ENCODE measurements at places on chromosomes 16 and 17. TPM values are rescaled to one million over a fixed set of nuclear protein-coding genes. Genes with fewer than 3 reads are reported as not detected.

DNA sequence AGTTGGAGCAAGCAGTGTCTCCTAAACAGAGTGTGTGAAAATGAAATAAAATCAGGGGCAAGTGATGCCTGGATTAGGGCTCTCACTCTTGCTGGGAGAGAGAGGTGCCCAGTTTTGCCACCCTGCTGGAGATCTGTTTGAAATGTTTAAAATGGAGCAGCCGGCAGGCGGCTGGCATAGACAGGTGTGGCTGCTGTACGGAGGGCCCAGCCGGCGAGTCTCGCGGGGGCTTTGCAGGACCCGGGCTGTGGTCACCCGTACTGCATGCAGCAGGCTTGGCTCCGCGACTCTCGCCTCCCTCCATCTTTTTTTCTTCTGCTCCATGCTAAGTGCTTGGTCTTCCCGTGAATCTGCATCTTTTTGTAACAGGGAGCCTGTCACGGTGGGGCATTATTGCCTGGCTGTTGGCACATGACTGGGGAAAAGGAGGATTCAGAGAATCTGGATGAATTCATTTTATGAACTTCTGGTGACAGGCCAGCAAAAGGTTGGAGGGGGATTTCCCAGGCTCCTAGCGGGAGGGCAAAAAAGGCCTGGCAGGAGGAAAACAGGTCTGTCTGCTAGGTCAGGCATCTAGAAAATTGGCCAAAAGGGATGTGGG, 1.8 kb downstream of the ZNRF1 start:
- DNase-seq, result peak; percentile 17

DNA sequence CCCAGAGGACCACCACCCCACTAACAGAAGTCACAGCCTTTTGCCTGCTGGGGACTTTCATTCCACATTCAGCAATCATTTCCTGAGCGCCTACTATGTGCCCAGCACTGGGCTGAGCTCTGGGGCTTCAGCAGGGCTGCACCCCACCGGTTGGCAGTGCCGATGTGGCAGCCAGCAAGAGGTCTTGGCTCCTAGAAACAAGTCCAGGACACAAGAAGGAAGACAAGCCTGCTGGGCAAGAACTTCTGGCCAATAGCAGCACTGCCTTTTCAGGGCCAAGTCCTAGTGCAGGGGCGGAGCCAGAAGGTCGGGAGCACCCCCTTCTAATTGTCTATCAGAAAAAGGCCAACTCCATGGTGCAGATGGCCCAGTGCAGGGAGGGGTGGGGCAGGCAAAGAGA, 13.0 kb upstream of the HOXB9 start:
- DNase-seq, result peak; percentile 29

DNA sequence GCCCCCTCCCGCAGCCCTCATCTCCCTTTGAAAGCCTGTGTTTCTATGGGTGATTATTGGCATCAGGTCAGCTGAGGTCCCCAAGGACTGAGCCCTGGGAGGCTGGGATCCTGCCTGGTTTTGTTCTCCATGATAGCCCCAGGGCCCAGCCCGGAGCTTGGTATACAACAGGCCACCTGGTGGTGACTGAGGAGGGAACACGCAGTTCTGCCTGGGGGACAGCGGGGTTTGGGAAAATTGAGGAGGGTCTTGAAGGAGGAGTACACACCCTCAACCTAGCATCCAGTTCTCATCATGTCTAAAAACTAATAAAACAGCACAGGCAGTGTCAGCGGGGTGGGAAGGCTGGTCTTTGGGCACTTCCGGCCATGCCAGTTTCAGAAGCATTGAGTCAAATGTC, 335.1 kb downstream of the CPPED1 start:
- DNase-seq, result no peak

DNA sequence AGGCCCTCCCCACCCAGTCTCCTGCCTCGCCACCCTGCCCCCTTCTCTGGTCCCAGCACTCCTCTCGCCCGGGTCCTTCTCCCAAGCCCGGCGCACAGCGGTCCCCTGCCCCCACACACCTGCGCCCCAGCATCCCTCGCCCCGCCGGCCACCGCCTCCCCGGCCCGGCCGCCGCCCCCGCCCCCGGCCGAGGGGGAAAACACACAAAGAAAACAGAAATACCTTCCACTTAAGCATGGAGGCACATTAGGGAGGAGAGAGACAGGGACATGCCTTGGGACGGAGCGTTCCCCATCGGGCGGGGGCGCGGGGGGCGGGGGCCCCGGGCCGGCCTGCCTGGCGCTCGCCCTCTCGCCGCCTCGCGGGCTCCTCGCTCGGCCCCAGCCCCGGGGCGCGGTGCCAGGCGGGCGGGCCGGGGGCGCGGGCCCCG, 326 bp downstream of the SRCIN1 start:
- no peak for DNase-seq

DNA sequence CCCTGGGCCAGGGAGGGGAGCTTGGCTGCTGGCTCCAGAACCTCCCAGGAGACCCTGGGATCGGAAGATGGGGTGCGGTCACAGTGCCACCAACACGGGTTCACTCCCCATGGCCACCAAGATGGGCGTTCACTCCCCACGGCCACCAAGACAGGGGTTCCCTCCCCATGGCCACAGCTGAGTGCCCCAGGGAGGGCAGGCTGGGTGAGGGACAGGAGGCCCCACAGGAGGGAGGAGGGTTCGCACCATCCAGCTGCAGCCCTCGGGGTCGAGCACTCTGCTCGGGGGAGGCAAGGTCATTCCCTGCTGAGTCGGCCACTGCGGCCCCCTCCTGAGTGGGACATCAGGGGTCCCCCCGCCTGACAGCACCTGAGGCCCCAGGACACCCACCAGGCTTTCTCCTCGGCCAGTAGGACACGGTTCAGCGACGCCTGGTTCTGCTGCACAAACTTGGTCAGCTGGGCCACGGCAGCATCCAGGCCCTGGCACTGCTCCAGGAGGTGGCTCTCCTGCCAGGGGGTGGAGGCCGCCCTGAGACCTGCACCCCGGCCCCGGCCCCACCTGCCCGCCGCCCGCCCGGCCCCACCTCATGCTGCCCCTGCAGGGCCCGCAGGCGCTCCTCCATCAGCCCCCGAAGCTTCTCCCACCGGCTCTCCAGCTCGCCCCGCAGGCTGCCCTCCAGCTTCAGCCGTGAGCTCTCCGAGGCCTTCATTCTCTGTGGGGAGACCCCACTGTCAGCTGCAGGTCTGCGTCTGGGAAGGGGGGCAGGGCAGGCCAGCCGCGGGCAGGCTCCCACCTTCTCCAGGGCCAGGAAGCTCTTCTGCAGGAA, 5.9 kb downstream of the CCDC154 start:
- DNase-seq, result no peak

DNA sequence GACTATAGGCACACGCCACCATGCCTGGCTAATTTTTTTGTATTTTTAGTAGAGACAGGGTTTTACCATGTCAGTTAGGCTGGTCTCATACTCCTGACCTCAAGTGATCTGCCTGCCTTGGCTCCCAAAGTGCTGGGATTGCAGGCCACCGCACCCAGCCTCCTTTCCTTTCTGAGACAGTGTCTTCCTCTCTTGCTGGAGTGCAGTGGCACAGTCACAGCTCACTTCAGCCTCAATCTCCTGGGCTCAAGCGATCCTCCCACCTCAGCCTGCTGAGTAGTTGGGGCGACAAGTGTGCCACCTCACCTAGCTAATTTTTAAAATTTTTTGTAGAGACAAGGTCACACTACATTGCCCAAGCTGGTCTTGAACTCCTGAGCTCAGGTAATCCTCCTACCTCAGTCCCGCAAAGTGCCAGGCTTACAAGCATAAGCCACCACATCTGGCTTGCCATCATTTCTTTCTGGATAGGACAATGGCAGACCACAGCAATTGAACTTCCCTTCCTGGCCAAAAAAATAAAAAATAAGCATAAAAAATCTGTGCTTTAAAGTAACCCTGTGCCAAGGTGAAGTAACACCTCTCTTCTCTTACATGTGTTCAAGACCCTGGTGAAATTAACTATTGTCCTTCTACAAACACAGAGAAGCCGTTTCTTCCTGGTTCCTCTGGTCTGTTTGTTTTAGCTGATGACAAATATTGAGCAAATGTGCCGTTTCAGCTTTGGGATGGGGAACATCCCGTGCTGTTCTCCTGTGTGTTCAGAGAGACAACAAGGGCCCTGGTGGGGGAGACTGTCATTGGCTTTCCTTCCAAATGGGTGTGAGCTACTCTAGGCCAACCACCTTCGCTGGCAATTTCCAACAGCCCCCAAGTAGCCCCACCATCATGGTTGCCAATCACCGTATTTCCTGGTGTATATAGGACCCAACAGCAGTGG, 60.2 kb downstream of the EMP2 start:
- DNase-seq, result no peak

- no peak for DNase-seq
These were observed 847.7 kb upstream of the RBFOX1 start for GRCh38 chr16:6484935-6485334.

DNA sequence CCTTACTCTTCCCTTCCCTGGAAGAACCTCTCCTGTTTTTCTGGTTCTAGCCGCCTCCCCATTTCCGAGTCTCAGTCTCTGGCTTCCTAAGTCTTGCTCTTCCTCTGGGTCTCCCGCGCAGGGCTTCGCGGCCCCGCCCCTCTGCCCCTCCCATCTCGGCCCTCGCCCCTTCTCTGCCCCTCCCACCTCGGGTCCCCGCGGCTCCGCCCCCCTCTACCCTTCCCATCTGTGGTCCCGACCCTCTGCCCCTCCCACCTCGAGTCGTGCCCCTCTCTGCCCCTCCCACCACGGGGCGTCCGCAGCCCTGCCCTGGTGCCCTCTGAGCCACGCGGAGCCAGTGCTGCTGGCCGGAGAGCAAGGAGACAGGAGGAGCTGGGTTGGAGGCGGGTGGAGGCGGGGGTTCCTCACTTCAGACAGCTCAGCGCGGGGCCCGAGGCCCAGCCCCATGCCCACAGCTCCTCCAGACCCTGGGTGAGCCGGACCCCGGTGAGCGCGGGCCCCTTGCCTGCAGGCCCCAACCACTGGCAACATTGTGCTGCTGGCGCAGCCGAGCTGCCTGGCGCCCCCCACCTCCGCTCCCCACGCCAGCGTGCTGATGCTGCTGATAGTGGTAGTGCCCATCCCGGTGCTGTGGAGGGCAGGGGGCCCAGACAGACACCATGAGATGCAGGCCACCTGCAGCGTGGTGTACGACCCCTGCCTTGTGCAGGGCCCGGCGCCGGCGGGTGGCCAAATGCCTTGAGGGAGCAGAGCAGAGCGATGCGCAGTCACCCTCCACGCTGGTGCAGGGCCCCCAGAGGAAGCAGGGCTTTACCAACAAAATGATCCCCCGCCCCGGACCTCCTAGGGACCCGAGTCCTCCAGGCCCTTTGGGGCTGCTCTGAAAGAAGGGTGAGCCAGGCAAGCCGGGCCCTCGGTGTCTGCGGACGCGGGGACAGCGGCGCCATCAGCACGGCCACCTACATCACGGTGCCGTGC, 2115.3 kb downstream of the TP53TG3F start:
- no peak for DNase-seq

DNA sequence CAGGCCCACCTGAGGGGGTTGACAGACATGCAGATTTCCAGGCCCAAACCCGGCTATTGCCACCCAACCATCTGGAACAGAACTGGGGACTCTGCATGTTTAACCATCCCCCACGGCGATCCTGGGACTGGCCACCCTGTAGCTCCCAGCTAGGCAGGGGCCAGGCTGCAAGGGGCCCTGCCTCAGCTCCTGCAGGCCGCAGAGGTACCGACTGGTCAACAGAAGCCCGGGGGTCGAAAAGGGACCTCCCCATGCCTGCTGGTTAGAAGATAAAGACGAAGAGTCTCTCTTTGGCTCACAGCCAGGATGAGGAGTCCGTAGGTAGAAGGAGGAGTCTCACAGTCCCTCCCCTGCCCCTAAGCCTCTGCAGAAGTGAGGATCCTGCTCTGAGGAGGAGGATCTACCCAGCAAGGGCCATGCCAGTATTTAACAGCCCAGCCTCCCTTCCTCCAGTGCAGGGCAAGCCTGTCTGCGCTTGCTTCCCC, 223.4 kb upstream of the TNRC6C start:
- peak; percentile 7 for DNase-seq

- DNase-seq, result no peak
These were observed 434.7 kb upstream of the RBFOX1 start for GRCh38 chr16:6897876-6898485.

- peak; percentile 64 for DNase-seq
These were observed 923 bp downstream of the GDPD3 start for GRCh38 chr16:30112197-30113030.

The TCAP gene
- 0.07 TPM for total RNA-seq

The IRX5 gene
- 16.7 TPM for total RNA-seq

Measured in MG63 (cell line).